ENCODE measurements at places on chromosomes 11 and 22.

- no peak for DNase-seq
Observed at GRCh38 chr11:2463766-2464277, 19.0 kb downstream of the KCNQ1 start.

DNA sequence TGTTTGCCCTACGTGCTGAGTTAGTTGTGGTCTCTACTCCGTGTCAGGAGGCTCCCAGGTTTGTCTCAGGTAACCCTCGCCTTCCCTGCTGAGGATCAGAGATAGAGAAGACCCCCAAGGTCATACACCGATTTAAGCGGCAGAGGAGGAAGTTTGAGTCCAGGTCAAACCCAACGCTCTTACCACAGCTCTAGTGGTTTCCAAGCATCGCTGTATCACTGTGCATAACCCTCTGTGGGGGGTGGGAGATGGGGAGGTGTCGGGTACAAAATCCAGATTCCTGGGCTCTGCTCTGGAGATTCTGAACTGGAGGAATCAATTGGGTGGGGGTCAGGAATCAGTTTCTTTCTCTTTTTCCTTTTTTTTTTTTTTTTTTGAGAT, 627 bp downstream of the DNAJC4 start:
- no peak for DNase-seq

- DNase-seq, result no peak
Observed at GRCh38 chr22:27443306-27443705, 358.2 kb downstream of the MN1 start.

DNA sequence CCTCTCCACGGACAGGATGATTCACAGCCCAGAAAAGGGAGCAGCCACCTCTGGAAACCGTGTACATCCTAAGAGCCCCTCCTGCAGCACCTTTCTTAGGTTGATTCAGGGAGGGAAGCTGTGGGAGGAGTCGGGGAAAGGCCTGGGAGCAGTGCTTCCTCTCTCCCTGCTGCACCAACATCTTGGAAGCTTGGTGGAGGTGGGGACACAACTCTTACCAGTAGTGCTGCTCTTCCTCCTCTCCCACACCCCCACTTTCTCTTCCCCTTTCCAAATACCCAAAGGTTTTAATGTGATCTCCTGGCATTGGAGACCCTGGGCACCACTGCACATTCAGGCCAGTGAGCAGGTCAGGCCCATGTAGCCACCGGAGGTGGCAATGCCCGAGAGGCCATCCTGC, 46.4 kb upstream of the HORMAD2 start:
- DNase-seq, result no peak

- DNase-seq, result peak; percentile 42
Observed at GRCh38 chr22:19121631-19122142, 525 bp downstream of the DGCR2 start.

- DNase-seq, result peak; percentile 92
Observed at GRCh38 chr11:108008656-108009496, at the start of gene CUL5. CUL5 (plus strand) TSS chr11:108008898; CDS start chr11:108009349, 451 bp downstream.

DNA sequence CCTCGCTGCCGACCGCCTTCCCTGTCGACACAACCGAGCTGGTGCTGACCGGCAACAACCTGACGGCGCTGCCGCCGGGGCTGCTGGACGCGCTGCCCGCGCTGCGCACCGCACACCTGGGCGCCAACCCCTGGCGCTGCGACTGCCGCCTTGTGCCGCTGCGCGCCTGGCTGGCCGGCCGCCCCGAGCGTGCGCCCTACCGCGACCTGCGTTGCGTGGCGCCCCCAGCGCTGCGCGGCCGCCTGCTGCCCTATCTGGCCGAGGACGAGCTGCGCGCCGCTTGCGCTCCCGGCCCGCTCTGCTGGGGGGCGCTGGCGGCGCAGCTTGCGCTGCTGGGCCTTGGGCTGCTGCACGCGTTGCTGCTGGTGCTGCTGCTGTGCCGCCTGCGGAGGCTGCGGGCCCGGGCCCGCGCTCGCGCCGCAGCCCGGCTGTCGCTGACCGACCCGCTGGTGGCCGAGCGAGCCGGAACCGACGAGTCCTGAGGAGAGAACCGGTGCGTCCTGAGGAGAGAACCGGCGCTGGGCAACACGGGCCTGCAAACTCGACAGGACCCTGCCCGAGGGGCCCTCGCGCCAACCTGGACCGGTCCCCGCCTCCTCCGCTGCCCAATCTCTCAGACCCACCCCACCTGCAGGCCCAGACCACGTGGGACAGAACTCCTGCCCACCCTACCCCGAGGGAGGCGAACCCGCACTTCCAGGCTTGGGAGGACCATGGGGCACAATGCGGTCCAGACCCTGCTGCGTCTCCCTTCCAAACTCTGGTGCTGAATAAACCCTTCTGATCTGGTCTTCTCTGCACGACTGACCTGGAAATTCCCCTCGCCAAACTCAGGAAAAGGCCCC, 866 bp downstream of the GP1BB start:
- DNase-seq, result peak; percentile 21

DNA sequence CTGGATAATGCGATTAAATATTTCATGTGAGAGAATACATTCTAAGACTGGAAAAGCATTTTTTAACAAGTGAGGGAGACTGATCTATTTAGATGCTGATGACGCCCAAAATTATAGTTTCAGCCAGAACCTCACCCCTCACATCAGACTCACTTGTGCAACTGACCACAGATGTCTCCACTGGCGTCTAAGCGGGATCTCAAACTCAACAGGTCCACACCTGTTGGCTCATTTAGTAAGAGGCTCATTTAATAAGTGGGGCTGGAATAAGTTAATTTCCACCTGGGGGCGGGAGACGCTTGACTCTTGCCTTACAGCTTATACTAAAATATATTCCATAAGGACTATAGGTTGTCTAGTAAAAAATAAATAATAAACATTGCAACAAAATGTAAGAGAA, 47.5 kb downstream of the MORC2 start:
- DNase-seq, result no peak

DNA sequence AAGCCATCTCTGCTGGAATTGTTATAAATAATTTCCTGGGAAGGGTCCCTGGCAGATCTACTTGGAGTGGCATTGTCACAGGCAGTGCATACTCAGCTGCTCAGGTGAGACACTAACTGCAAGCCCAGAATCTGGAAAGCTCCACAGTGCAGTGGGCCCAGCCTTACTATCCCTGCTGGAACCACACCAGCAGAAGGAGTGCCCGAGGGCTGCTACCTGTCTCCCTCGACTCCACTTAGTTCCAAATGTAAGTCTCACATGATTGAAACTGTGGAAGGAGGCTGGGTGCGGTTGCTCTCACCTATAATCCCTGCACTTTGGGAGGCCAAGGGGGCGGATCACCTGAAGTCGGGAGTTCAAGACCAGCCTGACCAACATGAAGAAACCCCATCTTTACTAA, 14.3 kb upstream of the SYVN1 start:
- no peak for DNase-seq

- DNase-seq, result no peak
Observed at GRCh38 chr11:113475160-113475761, at the start of gene DRD2. DRD2 (minus strand) TSS chr11:113475398; CDS start chr11:113424651, 50,747 bp downstream.

All from activated naive CD4-positive, alpha-beta T cell treated with Interleukin-2 at 50 U/mL for 16 hours (primary cell).